M059J (cell line): ENCODE measurements at places on chromosomes 5 and 9. TPM values are rescaled to one million over a fixed set of nuclear protein-coding genes. Genes with fewer than 3 reads are reported as not detected.
A peak's percentile ranks its signal among the peaks of the same experiment; 100 is the strongest.

DNA sequence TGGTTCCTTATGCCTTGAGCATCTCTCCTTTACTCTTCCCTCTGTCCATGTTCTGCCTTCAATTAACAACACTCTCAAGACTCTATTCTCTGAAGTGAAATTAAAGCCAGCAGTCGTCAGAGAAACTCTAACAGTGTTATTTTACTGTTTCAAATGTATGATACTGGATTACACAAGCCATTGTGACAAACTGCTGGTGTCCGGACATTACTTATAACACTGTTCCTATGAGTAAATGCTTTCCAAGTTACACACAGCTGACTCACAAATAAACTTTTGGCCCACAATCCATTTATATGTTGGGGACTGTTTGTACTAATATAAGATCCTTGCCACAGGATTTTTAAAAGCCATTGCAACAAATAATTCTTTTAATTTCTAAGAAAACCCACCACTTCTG lies 63.2 kb upstream of the GHR start:
- DNase-seq: peak; percentile 37

GRCh38 chr5:133801955-133802751 lies 166.3 kb downstream of the C5orf15 start:
- peak; percentile 19 for DNase-seq

- no peak for DNase-seq
Measured at GRCh38 chr5:88634014-88634413, 249.0 kb downstream of the MEF2C start.

DNA sequence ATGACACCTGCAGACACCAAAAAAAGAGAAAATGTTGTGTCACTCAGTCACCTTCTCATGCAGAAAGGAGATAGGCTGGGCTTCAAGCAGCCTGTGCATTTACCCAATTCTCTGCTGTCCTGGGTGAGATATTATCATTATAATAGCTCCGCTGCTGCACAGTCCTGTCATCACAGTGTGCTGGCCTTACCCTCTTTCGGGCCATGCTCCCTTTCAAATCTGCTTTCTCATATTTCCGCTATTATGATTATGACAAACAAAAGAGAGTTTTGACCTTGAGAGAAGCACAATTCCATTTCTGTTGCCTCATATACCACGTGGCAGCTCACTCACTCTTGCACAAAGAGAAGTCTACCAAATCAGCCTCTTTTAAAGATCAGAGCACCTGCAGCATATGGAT lies 1350.1 kb upstream of the ACO1 start:
- DNase-seq: no peak

GRCh38 chr9:19551124-19551929 lies 142.5 kb downstream of the ACER2 start:
- peak; percentile 3 for DNase-seq

The TCF7 gene
- 5.2 and 7.4 TPM in 2 replicates for total RNA-seq

The DOK3 gene
- total RNA-seq: 2.2 and 6.7 TPM in 2 replicates

The IGIP gene
- 1.6 and 1.8 TPM in 2 replicates for total RNA-seq
